ENCODE measurements at places on chromosomes 5 and 9. TPM values are rescaled to one million over a fixed set of nuclear protein-coding genes. Genes with fewer than 3 reads are reported as not detected.

The FOXD4L4 gene
- 0.14 TPM for total RNA-seq

DNA sequence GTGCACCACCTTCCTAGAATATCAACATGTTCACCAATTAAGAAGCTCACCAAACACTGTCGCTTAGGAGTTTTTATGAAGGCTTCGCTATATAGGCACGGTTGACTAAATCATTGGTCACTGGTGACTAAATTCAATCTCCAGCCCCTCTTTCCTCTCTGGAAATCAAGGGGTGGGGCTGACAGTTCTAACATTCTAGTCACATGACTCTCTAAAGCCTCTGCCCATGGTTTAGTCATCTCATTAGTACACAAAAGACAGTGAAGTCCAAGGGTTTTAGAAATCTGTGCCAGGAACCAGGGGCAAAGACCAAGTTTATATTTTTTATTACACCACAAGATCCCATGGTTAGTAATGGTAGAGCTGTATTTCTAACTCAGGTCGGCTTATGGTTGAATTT is 243.2 kb downstream of the ELAVL2 start:
- DNase-seq, result no peak

DNA sequence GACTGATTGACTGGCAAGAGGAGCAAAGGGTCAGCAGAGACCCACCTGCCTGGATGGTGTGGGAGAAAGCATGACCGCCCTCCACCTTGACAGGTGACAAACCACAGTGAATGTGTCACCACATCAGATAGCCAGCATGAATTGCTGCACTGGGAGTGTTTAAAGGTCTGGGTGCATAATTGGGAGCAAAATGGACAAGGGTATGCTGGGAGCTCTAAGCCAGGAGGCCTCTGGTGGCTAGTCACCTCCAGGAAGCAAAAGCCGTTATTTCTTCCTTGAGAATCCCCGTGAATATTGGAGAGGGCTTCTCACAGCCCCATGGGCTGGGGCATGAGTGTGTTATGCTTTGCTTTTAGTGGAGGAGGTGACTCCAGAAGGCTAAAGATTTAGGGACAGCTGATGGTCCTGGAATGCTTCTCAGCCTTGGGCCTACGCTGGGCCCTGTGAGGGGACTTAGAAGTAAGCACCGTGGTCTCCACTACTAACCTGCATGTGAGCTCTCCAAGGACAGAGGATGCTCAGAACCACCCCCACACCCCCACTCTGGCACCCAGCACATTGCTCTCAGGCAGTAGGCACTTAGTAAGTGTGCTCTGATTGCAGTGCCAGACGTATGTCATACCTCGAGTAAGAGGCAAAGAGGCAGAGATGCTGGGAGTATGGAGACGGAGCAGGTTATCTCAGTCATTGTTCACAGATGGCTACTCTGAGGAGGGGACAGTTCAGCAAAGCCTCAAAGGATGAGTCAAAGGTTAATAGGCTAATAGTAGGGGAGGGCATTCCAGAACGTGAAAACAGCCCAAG is 9.1 kb upstream of the IRF1 start:
- no peak for DNase-seq

The C9orf50 gene
- total RNA-seq, result 0.11 TPM

DNA sequence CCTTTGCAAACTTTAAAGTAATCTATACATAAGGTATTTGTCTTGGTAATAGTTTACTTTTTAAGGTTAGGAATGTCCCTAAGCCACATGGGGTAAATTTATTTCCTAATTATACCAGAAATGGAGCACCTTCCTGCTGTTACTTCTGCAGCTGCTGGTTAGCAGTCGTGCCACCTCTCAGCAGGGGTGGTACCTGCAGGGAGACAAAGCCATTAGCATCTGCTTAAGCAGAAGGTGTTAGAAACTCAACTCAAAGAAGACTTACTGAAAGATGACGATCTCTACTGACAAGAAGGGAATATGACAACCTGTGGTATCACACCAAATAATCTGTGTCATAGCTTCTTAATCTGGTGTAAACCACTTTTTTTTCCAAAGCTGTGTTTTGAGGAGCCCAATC is 173.7 kb downstream of the BRINP1 start:
- DNase-seq, result peak; percentile 35

DNA sequence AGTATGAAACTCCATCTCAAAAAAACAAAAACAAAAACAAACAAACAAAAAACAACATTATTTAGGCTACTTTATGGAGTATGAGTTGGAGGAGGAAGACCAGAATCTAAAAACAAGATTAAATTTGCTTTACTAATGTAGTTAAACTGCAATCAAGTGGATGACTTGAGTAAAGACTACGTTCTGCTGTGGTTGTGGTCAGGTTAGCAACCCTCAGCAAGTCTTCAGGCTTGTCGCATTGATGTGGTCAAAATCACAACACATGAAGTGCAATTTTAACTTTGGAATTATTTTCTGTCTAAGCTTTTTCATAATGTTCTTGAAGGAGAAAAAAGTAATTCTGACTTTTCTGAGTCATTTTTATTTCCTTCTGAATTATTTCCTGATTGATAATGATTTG is 43.1 kb downstream of the PDE6A start:
- DNase-seq, result no peak

DNA sequence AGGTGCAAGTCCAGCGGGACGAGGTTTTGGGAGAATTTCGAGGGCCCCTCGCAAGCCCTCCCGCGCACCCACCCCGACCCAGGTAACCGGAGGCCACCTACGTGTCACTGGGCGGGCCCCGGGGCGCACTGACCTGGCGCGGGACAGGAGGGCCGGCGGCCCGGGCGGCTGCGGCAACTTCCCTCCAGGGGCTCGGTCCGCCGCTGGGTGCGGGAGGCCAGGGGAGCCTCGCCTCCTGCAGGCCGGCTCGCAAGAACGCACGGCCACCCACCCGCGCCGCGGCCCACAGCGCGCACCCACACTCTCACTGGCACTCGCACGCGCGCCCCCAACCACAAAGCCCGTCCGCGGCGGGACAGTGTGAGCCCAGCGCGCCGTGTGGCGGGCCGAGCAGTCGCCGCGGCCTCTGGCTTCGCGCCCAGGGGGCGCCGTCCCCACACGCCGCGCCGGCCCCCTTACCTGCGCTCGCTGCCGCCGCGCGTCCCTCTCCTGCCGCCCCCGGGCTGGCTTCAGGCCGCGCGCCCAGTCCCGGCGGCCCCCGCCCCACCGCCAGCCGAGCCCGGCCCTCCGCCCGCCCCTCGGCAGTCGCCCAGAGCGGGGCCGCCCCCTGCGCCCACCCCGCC is 451 bp downstream of the LPAR1 start:
- DNase-seq, result peak; percentile 60

The PPP3R2 gene
- not detected for total RNA-seq

GRCh38 chr5:172266071-172266675 is 17.4 kb downstream of the UBTD2 start:
- no peak for DNase-seq

- DNase-seq, result no peak
Measured at GRCh38 chr9:79286992-79287707, 284.6 kb upstream of the TLE4 start.

- DNase-seq, result no peak
Measured at GRCh38 chr5:137040024-137040423, 459.1 kb downstream of the SPOCK1 start.

DNA sequence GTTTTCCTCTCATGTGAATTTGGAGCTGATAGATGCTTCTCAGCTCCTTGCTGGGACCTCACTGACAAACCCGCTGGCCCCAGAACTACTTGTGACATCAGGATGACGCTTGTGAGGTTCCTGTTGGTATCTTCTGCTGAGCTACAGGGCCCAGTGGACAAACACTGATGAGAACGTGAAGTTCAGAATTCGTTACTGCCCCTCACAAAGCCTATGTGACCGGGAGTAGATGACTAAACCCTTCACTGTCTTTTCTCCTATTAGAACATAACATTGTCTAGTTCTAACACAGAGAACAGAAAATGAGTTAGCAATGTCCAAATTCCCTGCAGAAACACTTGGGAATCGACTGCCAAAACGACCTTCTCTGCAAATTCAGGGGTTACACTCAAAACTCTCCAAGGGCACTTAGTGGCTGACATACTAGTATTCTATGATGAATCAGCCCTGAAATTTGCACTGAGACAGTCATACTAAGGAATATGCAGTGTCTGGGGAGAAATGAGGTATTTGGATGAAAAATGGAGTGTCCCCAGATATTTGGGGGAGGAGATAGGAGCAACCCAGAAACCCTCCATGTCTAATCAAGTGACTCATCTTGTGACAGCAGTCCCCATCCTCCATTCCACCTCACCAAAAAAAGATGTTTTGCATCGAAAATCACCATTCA is 143.2 kb upstream of the TRIM32 start:
- no peak for DNase-seq

GRCh38 chr9:89497978-89498851 is at the start of gene SEMA4D:
TSS of gene SEMA4D (minus strand) at chr9:89498113. CDS start at chr9:89405456, 92,657 bp downstream.
- peak; percentile 79 for DNase-seq

The NR2F1-AS1 gene
- total RNA-seq, result 0.76 TPM

DNA sequence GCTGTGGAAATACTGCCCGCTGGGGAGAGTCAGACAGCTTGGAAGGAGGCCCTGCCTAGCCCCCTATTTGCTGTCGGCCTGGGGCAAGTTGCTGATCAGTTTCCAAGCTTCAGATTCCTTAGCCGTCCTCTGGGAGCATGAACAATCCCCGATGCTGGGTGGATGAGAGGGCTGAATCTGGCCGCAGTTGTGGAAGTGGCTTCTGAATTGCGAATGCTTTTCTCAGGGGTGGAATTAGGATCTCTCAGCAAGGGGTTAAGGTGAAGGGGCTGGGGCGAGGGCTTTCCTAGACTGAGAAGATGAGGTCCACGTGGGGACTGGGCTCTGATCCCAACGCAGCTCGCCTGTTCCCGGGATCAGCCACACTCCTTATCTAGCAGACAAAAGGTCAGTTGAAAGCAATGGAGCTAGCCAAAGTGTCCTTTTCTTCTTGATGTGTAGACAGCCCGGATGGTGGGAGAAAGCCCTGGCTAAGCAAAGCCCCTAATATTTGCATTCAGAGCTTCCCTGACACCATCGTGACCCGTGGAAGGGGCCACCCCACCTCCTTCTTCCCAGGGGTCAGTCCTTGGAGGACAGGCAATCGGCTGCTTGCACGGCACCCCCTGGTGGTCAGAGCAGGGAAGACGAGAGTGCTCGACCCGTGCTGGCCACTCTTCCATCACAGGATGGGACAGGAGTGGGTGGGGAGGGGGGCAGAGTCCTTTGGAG is 54.9 kb downstream of the COL15A1 start:
- DNase-seq, result peak; percentile 88

- no peak for DNase-seq
Measured at GRCh38 chr5:134579284-134579771, 53.3 kb downstream of the SAR1B start.

- DNase-seq, result no peak
Measured at GRCh38 chr9:15837079-15837679, 284.3 kb downstream of the CCDC171 start.

GRCh38 chr5:107154593-107154992 is 516.1 kb downstream of the EFNA5 start:
- DNase-seq, result no peak

DNA sequence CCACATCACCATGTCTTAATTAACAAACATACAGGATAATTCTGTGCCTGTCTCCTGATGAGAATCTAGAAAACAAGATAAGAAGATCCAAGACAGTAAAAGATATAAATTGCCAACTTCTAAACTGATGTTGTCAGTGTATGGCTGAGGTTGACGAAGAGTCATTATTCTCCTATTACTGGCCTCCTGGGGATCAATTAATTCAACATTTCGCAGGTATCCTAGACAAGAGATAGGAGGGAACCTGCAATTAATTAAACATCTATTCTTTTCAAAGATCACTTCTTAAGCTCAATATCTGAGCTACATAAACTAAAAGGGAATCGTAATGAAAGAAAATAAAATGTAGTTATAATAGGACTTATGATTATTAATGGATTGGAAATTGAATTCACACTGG is 232.0 kb upstream of the GRIA1 start:
- no peak for DNase-seq

DNA sequence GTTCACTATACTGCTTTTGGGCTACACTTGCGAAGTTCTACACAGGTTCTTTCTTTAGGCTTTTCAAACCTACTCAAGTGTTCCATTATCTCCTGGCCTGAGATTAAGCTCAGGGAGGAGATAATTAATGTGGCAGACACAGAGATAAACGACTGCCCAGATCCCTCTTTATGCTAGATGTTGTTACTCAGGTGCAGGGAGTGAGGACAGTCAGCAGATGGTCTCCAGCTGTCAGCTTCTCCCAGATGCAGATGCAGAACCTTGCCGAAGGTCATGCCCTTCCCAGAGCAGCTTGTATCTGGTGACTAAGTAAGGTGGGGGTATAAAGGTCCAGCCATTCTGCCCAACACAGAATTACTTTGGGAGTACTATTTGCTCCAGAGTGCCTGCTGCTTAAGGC is 166.2 kb downstream of the ZNF462 start:
- no peak for DNase-seq

GRCh38 chr9:20023961-20024571 is 235.2 kb upstream of the SLC24A2 start:
- no peak for DNase-seq

DNA sequence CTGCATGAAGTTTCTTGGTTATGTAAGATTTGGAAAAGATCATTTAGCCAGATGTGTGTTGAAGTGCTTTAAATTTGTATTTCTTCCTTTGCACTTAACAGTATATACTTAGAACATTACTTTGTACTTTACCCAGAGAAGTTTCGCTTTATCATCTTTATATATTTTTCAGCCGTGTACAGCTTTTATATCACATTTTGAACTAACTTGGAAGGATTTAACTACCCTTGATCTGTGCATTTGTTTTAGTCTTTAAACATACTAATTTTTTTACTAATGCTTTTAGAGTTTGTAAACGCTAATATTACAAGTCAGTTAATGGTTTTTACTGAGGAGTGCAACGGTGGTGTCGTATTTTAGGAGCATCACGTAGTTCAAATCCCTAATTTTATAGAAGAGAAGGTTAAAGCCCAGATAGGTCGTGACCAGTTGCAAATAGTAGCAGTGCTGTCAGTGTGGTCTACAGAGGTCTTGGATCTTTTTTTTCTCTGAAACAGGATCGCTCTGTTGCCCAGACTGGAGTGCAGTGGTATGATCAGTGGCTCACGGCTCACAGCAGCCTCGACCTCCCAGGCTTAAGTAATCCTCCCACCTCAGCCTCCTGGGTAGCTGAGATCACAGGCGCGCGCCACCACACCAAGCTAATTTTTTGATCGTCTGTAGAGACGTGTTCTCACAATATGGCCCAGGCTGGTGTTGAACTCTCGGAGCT is 2.0 kb downstream of the MATR3 start:
- no peak for DNase-seq

GRCh38 chr5:32712481-32713360 is 1.6 kb downstream of the NPR3 start:
- DNase-seq, result peak; percentile 33

GRCh38 chr5:102216678-102217077 is 79.4 kb downstream of the SLCO4C1 start:
- DNase-seq, result no peak

The NMUR2 gene
- total RNA-seq, result 0.16 TPM

- DNase-seq, result no peak
Measured at GRCh38 chr9:136621019-136621733, 41.5 kb upstream of the EGFL7 start.

DNA sequence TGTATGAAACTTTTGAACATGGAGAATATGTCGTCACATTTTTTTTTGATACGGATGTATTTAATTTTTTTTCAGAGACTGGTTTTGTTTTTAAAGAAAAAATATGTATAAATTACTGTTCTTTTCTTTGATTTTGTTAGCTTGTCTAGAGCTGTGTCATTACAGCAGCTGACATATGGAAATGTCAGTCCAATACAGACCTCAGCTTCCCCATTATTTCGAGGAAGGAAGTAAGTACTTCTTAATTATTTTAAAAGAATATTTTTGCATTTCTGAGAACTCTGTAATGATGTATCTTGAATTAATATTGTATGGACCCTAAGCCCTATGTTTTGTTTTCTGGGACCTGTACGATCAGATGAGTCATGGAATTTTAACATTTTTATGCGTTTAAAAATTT is 7.6 kb downstream of the TENT2 start:
- DNase-seq, result no peak

GRCh38 chr9:120107138-120107537 is 472.8 kb downstream of the CDK5RAP2 start:
- DNase-seq, result no peak

Data from WTC11 (cell line).